Activated T-helper 2 cell treated with anti-CD3 and anti-CD28 coated beads, Interferon-gamma antibody, Interleukin-2, Interleukin-4, amounts not matched to agents 10 μg/mL and 5 μg/mL and 100 μg/mL, durations not matched to agents 14 hours and 24 hours and 36 hours (primary cell): ENCODE measurements at places on chromosomes 6 and 20.

GRCh38 chr20:57180954-57181353 lies 85.5 kb downstream of the BMP7 start:
- H3K27ac ChIP-seq = no peak overlapping the region
- no peaks in the 10 kb centered on the region for H3K36me3 ChIP-seq
- no peak overlapping the region for H3K4me3 ChIP-seq
- no peaks in the 10 kb centered on the region for H3K4me1 ChIP-seq
- no peaks in the 10 kb centered on the region for H3K27me3 ChIP-seq
- DNase-seq = no peak

GRCh38 chr20:41534170-41534569 lies 84.0 kb downstream of the CHD6 start:
- no peak for DNase-seq
- H3K4me1 ChIP-seq = peaks cover 2% of the 10 kb centered on the region
- H3K27me3 ChIP-seq = no peaks in the 10 kb centered on the region

DNA sequence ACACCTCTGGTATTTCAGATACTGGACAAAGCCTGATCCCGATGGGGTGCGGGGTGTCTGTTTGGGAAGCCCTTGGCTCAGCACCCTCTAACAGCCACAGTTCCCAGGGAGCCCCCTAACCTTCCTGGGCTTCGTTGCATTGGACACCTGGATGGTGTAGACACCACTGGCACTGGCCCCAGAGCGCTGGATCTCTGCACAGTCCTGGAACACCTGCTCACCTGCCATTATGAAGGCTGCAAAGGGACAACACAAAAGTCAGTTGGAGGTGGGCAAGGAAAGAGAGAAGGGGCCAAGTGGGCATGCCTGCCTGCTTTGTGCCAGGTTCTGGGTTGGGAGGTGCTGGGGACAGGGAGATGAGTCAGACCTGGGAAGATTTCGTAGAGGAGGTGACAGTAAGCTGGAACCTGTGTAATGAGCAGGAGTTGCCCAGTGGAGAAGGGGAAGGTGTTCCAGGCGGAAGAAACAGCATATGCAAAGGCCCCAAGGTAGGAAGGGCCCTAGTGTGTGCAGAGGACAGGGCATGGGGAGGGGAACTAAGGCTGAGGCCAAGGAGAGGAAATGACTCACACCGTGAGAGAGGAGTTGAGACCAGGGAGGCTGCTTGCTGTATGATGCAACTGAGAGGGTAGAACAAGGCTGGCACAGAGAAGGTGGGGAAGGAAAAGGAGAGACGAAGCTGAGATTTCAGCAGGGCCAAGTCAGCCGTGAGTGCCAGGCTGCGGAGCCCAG lies 34.9 kb downstream of the ANGPT4 start:
- DNase-seq = no peak
- peaks cover 11% of the 10 kb centered on the region for H3K4me1 ChIP-seq
- H3K27ac ChIP-seq = peak overlapping the region; percentile 0
- peaks cover 12% of the 10 kb centered on the region for H3K27me3 ChIP-seq
- no peaks in the 10 kb centered on the region for H3K36me3 ChIP-seq

GRCh38 chr20:31440012-31440659 lies at the start of gene DEFB123:
DEFB123 (plus strand) TSS chr20:31440632; CDS start chr20:31440699, 67 bp downstream.
- DNase-seq = no peak
- no peaks in the 10 kb centered on the region for H3K36me3 ChIP-seq
- no peaks in the 10 kb centered on the region for H3K27me3 ChIP-seq
- H3K4me1 ChIP-seq = no peaks in the 10 kb centered on the region
- no peak within 1 kb of the TSS for H3K4me3 ChIP-seq

DNA sequence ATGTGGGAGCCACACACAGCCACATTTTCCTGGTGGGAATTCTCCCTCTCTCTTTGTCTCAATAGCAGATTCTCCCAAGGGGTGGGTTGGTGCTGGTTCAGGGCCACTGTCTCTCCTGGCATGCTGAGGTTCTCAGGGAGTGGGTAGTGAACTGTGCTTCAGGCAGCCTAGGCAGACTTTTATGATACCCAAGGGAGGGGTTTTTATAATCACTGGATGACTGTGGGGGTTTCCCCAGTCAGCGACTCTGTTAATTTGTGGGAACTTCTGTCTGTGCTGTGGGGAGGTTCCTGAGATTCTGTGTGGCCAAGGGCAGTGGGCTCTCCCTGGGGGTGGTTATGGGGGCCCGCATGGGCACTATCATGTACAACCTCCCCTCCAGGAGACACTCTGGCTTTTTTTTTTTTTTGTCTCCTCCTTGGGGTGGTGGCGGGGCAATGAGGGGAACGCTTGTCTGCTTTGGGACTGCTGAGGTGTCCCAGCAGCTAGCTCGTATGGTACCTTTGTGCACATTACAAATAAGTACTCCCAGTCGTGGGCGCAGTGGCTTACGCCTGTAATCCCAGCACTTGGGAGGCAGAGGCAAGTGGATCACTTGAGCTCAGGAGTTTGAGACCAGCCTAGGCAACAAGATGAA lies 10.0 kb downstream of the PTK7 start:
- peaks cover 8% of the 10 kb centered on the region for H3K27me3 ChIP-seq
- peaks cover 9% of the 10 kb centered on the region for H3K4me1 ChIP-seq
- no peak for DNase-seq

- H3K4me1 ChIP-seq = no peaks in the 10 kb centered on the region
- no peak overlapping the region for H3K27ac ChIP-seq
- DNase-seq = no peak
- H3K4me3 ChIP-seq = no peak overlapping the region
- H3K36me3 ChIP-seq = no peaks in the 10 kb centered on the region
Observed at GRCh38 chr20:19706463-19706862, 51.6 kb upstream of the RIN2 start.

- no peaks in the 10 kb centered on the region for H3K36me3 ChIP-seq
- no peak for DNase-seq
- no peaks in the 10 kb centered on the region for H3K27me3 ChIP-seq
- peaks cover 2% of the 10 kb centered on the region for H3K4me1 ChIP-seq
- H3K4me3 ChIP-seq = no peak overlapping the region
Observed at GRCh38 chr6:162798546-162799266, 70.9 kb downstream of the PACRG start.

GRCh38 chr6:117138920-117139319 lies 126.4 kb upstream of the VGLL2 start:
- H3K4me3 ChIP-seq = no peak overlapping the region
- no peaks in the 10 kb centered on the region for H3K27me3 ChIP-seq
- H3K36me3 ChIP-seq = no peaks in the 10 kb centered on the region
- no peak overlapping the region for H3K27ac ChIP-seq

DNA sequence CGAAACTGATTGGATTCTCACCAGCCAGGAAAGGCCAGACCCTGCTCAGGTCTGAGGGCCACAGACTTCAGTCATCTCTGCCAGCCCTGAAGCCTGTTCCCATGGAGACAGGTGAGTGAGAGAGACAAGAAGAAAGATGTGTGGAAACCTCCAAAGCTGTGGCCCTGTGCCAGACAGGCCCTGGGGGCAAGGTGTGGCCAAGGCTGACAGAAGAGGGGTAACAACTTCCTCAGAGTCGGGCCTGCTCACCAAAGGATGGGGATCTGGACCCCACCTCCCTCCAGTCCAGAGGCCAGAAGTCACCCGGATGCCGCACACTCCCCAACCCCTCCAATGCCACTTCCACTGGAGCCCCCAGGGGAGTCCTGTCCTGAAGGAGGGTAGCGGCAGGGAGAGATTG lies 73.6 kb downstream of the MDGA1 start:
- no peak overlapping the region for H3K4me3 ChIP-seq
- peaks cover 18% of the 10 kb centered on the region for H3K27me3 ChIP-seq
- no peak overlapping the region for H3K27ac ChIP-seq
- no peaks in the 10 kb centered on the region for H3K36me3 ChIP-seq
- DNase-seq = no peak

- no peak overlapping the region for H3K4me3 ChIP-seq
- DNase-seq = no peak
- H3K36me3 ChIP-seq = peaks cover 20% of the 10 kb centered on the region
- no peaks in the 10 kb centered on the region for H3K27me3 ChIP-seq
Observed at GRCh38 chr20:48678421-48678820, 149.4 kb downstream of the PREX1 start.

DNA sequence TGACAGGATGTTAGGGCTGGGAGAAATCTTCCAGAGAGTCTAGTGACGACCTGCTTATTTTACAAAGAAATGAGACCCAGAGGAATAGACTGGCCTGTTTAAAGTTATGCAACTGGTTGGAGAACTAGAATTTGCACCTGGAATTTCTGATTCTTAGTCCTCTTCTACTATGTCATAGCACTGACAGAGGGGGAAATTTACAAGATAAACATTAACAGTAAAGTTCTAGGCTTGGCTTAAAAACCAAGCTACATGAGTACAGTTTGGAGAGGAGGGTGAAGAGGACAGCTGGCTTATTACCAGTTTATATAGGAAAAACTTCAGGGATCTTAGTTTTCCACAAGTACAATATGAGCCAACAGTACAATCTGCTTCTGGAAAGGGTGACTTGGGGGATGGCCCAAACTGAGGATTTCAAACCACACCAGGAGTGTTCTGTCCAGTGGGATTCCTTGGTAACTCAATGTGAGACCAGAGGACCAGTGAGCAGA lies 269.6 kb downstream of the CD109 start:
- H3K4me3 ChIP-seq = no peak overlapping the region
- no peaks in the 10 kb centered on the region for H3K4me1 ChIP-seq
- H3K27ac ChIP-seq = no peak overlapping the region
- no peaks in the 10 kb centered on the region for H3K27me3 ChIP-seq
- no peaks in the 10 kb centered on the region for H3K36me3 ChIP-seq

GRCh38 chr6:65289491-65289890 lies 417.5 kb downstream of the EYS start:
- H3K27ac ChIP-seq = no peak overlapping the region
- H3K36me3 ChIP-seq = no peaks in the 10 kb centered on the region
- DNase-seq = no peak
- no peaks in the 10 kb centered on the region for H3K4me1 ChIP-seq
- H3K4me3 ChIP-seq = no peak overlapping the region
- H3K27me3 ChIP-seq = no peaks in the 10 kb centered on the region

GRCh38 chr6:32825966-32826365 lies 9.2 kb upstream of the HLA-DOB start:
- no peak overlapping the region for H3K27ac ChIP-seq
- peaks cover 47% of the 10 kb centered on the region for H3K36me3 ChIP-seq

DNA sequence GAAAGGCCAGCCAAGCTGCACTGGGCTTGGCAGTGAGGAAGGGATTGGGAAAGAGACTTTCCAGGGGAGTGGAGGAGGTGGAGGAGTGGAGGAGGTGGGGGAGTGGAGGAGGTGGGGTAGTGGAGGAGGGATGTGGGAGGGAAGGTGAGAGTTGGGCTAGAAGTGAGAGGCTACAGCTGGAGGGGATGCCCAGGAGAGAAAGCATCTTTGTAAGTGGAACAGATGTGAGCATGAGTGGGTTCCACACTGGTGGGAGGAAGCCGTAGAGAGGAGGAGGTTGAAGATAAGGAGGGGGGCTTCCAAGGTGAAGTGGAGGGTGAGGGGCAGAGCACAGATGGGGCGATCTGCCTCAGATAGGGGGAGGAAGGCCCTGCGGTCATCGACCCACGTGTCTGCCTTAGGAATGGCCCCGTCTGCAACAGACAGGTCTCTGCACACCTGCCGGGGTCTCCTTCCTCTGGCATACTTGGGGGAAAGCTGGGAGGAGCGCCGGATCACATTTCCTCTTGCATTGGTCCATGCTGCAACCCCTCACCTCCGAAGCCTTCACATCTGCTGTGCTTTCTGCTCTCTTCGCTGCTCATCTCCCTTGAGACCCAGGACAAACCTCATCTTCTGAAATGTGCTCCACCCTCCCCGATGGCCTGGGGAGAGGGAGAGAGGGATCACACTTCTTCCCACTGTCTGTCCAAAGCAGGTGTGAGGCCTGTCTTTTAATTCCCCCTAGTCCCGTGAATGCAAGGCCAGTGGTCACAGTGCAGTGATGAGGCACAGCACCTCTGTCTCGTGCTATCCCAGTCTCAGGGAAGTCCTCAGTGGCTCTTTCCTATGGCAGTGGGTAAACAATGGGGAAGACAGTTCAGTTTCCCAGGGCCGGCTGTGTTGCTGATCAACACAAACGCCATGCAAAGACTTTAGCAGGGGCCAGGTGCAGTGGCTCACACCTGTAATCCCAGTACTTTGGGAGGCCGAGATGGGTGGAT lies 48.6 kb upstream of the SNX9 start:
- peaks cover 9% of the 10 kb centered on the region for H3K4me1 ChIP-seq
- peaks cover 9% of the 10 kb centered on the region for H3K36me3 ChIP-seq
- peak overlapping the region; percentile 73 for H3K27ac ChIP-seq
- DNase-seq = no peak
- H3K27me3 ChIP-seq = peaks cover 51% of the 10 kb centered on the region
- H3K4me3 ChIP-seq = no peak overlapping the region

GRCh38 chr6:1415416-1416063 lies 26.2 kb downstream of the FOXF2 start:
- no peak for DNase-seq
- no peak overlapping the region for H3K4me3 ChIP-seq
- H3K4me1 ChIP-seq = no peaks in the 10 kb centered on the region
- peaks cover 7% of the 10 kb centered on the region for H3K27me3 ChIP-seq
- H3K27ac ChIP-seq = no peak overlapping the region

- peaks cover 51% of the 10 kb centered on the region for H3K4me1 ChIP-seq
- no peak for DNase-seq
- peak overlapping the region; percentile 29 for H3K27ac ChIP-seq
- H3K4me3 ChIP-seq = no peak overlapping the region
- peaks cover 73% of the 10 kb centered on the region for H3K36me3 ChIP-seq
- H3K27me3 ChIP-seq = no peaks in the 10 kb centered on the region
Observed at GRCh38 chr6:89966228-89966544, 71.9 kb downstream of the GJA10 start.

DNA sequence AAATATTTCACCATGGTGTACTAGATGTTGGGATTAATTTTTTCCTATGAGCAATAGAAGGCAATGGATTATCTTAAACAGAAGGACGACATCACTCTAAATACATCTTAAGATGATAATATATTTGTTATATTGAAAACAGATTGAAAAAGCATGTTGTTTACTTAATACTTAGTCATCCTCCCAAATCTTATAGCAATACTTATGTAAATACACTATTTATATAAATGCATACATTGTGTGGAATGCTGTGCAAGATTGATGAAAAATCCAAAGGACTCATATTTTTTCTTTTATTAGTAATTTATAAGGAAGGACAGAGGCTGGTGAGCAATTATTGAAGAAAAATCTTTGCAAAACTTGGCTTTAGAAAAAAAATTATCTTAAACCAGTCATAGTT lies 593.5 kb downstream of the MMUT start:
- DNase-seq = no peak
- no peaks in the 10 kb centered on the region for H3K4me1 ChIP-seq

DNA sequence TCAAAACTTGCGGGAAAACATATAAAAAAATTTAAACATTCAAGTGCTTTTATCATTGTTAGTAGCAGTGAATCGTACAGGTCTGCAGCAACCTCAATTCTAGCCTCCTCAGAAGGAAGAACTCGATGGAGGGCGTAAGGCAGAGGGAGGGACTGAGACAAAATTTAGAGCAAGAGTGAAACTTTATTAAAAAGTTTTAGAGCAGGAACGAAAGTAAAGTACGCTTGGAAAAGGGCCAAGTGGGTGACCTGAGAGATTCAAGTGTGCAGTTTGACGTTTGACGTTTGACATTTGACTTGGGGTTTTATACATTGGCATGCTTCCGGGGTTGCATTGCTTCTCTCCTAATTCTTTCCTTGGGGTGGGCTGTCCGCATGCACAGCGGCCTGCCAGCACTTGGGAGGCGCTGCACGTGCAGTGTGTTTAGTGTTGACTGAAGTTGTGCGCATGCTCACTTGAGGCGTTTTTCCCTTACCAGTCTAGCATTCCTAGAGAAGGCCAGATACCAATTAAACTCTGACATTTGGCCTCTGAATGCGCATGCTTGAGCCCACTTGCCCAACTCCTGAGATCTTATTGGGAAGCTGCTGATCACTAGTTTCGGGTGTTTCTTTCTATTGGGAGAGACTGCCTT lies 82.6 kb downstream of the TBX18 start:
- H3K4me1 ChIP-seq = no peaks in the 10 kb centered on the region
- no peak overlapping the region for H3K27ac ChIP-seq
- H3K4me3 ChIP-seq = no peak overlapping the region
